ENCODE measurements at places on chromosomes 1 and 21. TPM values are rescaled to one million over a fixed set of nuclear protein-coding genes. Genes with fewer than 3 reads are reported as not detected.
A peak's percentile ranks its signal among the peaks of the same experiment; 100 is the strongest.

TPTE gene
- total RNA-seq: not detected

GRCh38 chr1:200311256-200311655, 98.6 kb downstream of the ZNF281 start:
- no peak for ATAC-seq

PEX14 gene
- 16.2 TPM for total RNA-seq

GNG4 gene
- 7.2 TPM for total RNA-seq

DNA sequence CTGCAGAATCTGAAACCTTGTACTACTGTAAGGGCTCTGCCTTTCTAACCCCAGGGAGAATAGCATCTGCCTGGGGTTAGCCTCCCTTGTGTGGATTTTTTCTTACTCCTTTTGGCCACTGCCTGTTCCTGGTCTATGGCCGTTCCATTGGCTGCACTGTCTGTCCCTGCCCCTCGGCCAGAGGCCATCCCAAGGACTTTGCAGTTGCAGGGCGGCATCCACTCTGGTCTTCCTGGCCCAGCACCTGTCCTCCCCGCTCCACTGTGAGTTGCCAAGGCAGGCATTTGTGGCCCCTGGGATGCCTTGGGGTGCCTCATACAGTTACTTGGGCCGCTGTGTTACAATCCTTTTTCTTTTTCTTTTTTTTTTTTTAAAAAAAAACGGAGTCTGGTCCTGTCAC, 45.8 kb downstream of the PDE9A start:
- ATAC-seq: peak; percentile 12

- ATAC-seq: no peak
Measured at GRCh38 chr1:153649137-153649862, 9.2 kb upstream of the SNAPIN start.

GRCh38 chr1:39720094-39720999, 18.3 kb upstream of the PPIE start:
- ATAC-seq: peak; percentile 83

DNA sequence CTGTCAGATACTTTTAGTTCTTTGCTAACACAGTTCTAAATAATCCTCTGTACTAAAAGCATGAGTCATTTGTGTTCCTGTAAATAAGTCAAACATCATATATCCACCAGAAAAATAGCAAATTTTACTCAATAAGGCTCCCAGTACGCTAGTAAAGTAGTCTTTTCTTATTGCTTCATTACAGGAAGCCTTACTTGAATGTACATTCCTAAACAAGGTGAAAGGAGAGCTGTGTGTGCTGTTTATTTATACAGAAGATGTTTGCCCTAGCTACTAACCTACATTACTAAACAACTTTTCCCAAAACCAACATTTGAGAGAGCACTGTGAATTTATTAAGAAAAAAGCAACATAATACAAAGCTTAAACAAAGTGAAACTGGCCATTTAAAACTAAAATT, 52.0 kb downstream of the ZNHIT6 start:
- ATAC-seq: no peak

- no peak for ATAC-seq
Measured at GRCh38 chr1:236353813-236354212, 40.3 kb upstream of the EDARADD start.

LMNA gene
- total RNA-seq: 315 TPM

LCK gene
- total RNA-seq: 1.00 TPM

DNA sequence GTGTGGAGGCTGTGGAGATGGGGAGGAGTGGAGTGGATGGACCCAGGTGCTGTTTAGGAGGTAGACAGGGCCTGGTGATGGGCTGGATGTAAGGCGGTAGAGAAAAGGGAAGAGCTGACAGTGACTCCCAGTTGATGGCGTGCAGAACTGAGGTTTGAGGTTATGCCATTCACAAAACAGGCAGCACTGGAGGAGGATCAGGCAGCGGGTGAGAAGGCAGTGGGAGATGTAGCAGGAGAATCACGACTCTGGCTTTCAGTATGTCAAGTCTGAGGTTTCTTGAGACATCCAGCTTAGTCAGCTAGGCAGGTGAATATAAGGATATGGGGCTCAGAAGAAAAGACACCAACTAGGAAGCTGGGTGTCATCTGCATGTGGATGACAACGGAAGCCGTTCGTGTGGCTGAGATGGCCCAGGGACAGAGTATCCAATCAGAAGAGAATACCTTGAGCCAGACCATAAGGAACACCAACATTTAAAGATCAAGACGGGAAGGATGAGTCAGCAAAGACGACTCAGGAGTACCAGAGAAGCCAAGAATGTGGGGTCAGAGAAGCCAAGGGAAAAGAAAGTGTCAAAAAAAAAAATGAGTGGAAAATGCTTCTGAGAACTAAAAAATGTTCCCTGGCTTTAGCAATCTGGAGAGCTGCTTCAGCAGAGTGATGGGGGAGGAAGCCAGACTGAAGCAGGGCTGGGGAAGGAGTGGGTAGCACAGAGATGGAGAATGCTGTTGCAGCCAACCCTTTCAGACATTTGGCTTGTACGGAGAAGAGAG, 15.2 kb downstream of the LRRN2 start:
- ATAC-seq: no peak

DNA sequence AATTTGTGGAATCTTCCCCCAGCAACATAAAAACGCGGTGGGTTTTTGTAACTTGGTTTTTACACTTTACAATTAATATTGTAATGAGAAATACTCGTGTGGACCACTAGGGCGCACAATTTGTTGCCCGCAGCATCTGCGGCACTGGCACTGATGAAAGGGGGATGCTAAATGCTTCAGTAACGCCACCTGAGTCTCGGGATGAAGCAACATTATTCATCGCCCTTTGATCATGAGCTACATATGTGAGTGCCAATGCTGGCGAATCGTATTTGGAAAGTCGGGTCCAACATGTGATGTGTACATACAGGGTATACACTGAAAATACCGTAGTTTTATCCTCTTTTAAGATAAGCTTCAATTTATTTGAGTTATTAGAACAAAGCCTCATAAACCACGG, 34.2 kb upstream of the COX20 start:
- ATAC-seq: peak; percentile 33

GRCh38 chr1:191620883-191621282, 537.4 kb upstream of the RGS18 start:
- ATAC-seq: no peak

DNA sequence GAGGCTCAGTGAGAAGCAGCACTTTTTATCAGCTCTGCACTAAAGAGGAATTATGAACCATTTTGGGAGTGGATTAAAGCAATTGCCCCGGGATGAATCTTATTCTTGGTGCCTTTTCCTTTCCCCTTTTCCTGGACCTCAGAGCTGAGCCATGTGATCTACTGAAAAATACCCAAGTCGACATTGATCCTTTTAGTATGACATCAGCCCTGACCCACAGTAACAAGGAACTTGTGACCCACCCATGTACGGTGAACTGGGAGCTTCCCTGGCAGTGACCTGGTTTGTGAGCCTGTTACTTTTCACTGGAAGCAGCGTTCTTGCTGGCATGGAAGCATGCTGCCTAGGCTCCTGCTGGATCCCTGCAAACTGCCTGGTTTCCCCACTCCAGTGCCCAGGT, 15.9 kb downstream of the AJAP1 start:
- no peak for ATAC-seq

- ATAC-seq: no peak
Measured at GRCh38 chr1:66313429-66313828, 220.5 kb upstream of the SGIP1 start.

DNA sequence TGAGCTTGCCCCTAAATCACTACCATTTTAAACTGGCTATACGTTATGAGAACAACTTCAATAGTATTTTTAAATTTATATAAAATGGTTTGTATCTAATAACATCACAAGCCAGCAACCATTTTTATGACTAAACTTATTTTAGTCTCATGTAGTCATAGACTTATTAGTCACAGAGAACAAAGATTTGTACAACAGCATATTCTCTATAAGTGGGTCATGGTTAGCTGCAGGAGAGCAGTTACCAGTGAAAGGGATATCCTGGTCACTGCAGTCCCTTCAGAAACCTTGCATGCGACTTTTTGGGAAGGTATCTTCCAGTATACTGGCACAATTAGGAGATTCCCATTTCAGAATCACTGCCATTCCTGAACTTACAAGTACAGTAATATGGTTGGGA, 90.0 kb downstream of the HFM1 start:
- no peak for ATAC-seq

DNA sequence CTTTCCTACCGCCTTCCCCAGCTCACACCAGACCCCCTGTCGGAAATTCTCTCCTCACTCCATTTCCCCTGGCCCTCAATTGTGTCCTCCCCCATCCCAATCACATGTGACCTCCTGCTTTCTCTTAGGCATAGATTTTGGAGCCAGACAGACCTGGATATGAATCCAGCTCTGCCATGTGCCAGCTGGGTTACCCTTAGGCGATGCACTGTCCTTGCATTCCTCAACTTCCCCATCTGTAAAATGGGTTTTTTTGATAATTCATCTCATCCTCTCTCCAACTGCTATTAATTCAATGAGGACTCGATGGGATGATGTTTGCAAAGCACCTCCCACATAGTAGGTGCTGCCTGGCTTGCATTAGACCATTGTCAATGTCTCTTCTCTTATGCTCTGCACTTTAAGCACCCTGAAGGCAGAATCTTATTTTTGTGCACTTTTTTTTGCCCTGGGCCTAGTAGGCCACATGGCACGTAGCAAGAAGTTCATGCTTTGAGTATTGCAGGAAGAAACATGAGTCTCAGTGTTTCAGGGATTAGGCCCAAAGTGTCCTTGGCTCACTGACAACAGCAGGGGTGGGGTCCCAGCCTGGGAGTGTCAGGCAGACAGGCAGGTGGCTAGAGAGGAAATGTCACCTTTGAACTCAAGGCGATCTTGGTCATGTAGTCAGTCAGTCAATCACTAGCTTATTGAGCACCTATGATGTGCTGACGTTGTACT, 47.6 kb downstream of the TAS1R2 start:
- ATAC-seq: no peak

DNA sequence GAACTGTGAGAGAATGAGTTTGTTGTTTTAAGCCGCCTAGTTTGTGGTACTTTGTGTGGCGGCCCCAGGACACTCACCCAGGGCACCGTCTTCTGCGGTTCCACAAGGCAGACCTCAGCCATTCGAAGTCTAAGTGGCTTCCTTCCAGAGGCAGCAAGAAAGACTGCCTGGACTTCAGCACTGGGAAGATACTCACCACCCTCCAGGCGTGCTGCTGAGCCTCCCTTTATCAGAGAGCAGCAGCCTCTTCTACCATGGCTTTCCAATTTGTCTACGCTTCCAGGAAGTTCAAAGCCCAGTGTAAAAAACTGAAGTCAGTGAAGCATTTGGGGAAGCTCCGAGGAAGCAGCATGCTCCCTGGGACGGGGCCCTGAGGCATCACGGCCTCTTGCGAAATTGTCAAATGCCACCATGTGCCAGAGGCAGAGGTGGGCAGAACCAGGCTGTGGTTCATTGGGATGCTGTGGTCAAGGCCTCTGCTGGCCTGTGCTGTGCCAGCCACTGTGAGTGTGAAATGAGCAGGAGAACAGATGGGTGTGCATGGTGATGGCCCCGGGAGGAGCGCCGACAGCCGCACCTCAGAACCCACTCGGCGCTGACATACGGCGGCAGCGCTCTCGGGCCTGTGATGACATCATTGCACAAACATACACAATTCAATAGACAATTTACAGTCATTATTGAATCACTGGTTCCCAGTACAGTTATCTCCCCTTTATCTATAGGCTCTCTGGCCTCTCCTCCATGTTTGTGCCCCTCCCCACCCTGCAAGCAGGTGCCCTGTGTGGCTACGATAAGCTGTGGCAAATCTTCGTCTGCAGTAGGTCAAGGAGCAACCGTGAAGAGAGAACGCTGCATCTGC, 110.4 kb downstream of the PDE9A start:
- ATAC-seq: no peak

DNA sequence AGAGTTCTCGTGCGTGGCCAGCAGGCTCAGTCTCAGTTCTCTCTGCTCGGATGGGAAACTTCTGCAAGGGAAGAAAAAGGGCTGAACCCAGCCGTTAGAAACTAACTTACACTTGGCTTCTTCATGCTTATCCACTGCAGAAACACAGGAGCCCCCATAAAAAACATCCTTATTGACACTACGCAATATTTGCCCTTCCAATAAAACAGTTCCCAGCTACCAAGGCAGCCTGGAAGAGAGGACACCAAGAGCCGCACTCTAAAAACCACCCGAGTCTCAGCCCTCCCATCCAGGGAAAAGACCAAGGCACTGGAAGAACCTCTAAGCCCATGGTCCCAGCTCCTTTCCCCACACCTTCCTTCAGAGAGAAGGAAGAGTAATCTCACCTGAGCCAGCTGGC, 61.1 kb downstream of the SSBP3 start:
- ATAC-seq: no peak

DNA sequence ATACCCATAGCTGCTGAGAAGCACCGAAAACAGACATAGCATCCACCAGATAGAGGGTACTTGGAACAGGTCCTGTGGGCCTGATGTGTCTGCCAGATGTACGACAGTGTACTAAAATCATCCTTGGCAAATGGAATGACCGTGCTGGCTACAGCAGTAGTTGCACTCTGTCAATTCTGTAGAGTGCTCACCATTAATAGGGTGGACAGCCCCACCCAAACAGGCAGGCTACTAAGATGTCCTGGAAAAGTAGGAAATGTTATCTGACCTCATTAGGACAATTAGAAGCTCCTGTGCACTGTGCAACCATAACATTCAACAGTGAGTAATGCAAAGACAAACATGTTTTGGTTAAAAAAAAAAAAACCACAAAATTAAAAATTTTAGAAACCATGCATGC, 106.2 kb downstream of the PTPN14 start:
- no peak for ATAC-seq

DNA sequence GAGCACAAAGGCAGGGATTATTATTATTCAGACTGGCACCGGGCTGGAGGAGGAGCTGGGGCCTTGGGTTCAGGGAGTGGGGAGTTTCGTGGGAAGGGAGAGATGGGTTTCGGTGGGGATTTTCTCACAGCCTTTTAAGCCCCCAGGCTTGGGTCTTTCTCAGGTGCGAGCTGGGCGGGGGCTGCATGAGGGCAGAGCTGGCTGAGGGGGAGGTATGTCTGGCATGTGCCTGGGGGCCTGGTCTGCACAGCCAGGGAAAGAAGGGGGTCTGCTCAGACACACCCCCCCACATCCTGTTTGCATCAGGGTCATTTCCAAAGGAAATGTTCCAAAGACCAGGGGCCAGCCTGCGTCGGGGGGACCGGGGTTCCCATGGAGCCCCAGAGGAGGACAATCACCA, 21.6 kb downstream of the GRHL3 start:
- no peak for ATAC-seq

GRCh38 chr1:84781946-84782771, 91.9 kb upstream of the SSX2IP start:
- ATAC-seq: peak; percentile 46

MATN1 gene
- not detected for total RNA-seq

GRCh38 chr1:46719689-46720088, 775 bp upstream of the EFCAB14 start:
- peak; percentile 74 for ATAC-seq

Measured in esophagus mucosa (tissue), 1 donor.